NCI-H345 (cell line): ENCODE measurements at places on chromosomes 12 and 14.

DNA sequence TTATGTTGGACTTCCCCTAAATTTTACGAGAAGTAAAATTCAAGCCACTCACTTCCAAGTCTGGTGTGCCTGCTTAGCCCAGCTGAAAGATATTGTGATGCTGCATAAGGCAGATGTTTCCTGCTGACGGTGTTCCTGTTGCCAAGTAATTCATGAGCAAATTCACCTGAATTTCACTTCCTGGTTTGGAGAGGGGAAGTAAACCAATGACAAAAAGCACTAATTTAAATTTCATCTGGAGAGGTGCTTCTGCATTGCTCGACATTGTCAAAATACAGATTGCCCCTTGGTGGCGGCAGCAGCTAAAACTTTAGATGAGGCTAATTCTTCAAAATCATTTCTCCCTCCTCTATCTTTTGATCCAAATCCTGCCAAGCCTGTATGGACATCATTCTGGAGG lies 281.1 kb downstream of the AACS start:
- no peak for DNase-seq

GRCh38 chr12:67802731-67803130 lies 154.2 kb downstream of the DYRK2 start:
- no peak for DNase-seq

DNA sequence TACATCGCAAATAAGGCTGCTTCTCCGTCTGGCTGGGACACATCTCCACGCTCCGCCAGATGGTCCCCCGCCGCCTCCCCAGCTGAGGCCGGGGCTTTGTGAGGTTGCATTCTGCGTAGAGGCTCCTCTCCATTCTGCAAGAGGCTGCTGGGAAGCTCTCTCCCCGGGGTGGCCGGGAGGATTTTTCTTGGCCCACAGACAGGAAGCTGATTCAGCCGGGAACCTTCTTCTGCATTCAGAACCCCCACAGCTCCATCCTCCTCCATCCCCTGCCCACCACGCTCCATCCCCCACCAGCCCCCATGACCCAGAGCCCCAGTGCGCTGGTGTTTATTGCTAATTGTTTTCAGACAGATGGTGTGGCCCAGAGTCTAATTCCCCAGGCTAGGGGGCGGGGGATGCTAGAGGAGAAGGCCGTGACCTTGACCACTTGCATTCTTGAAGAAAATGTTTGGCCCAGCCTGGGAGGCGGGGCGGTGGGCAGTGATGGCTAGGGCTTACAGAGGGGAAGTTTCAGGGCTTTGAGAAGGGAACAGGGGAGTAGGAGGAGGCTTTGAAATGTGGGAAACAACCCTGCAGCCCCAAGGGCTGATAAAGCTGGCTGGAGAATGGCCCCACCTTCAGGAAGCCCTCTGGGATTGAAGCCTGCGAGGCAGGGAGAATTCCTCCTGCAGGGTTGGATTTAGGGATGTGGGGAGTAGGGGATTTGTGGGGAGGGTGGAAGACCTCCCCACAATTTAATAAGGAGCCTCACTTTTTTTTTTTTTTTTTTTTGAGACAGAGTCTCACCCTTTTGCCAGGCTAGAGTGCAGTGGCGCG lies 88.5 kb upstream of the NCOR2 start:
- DNase-seq = peak; percentile 63

GRCh38 chr12:41681898-41682297 lies 462.8 kb downstream of the GXYLT1 start:
- DNase-seq = no peak

GRCh38 chr12:40013847-40014246 lies 92.0 kb downstream of the SLC2A13 start:
- no peak for DNase-seq

GRCh38 chr12:93061473-93062419 lies 132.7 kb upstream of the EEA1 start:
- DNase-seq = peak; percentile 21

DNA sequence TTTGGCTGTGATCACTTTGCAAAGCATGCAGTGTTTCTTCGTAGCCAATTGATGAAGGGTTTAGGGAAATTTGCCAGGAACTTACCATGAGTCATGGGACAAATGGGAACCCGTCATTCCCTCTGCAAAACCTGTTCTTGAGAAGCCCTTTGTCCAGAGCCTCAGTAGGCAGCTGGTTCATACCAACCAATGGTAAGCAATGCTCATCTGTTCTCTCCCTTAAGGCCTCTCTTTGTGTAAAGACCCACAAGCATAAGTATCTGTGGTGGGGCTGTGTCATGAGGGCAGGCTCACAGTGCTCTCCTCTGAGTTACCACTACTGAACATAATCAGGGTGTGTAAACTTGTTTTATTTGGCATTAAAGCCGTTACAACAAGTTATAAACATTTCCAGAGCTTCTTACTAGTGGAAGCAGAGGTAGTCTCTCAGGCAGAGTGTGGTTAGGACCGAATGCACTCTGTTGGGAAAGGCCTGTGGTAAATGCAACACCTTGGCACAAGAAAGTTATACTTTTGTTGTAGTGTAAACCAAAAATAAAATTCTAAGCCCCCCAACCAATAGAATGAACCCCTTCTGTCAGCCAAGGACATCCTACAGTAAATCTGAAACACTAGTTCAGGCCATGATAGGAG lies 119.8 kb downstream of the SINHCAF start:
- DNase-seq = no peak

DNA sequence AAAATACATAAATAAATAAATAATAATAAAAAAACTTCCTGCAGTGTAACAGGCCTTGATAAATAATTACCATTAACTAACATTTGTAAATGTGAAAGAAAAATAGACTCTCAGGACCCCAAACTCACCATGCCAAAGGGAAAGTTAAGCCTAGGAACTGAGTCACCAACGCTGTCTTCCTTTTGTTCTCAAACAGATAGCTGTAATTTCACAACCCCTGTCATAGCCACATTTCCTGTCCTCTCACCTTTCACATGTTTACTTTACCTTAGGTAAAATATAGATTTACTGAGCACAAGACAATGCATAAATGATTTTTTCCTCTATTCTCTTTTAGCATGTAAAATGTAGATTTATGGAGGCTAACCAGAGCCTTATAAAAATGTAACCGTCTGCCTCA lies 35.9 kb upstream of the CHST11 start:
- DNase-seq = no peak

DNA sequence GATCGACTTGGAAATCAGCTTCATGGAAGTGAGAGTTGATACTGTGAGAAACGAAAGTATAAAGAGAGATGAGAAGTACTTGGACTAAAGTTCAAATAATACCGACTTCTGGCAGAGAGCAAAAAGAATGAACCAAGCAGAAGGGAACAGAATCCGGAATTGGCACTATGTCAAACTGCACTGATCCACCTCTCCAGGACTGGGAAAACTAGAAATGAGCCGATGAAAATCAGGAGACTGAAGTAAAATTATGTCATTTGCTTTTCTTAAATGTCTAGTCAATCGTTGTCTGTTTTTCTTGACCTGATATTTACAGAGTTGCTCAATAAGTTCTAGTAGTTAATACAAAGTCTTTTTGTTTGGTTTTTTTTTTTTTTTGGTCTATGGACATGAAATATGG lies 163.0 kb upstream of the FOXG1 start:
- no peak for DNase-seq

- DNase-seq = peak; percentile 43
These were observed 8.3 kb downstream of the RERG start for GRCh38 chr12:15212930-15213329.
